ENCODE measurements at places on chromosomes 6 and 20.
A peak's percentile ranks its signal among the peaks of the same experiment; 100 is the strongest.

DNA sequence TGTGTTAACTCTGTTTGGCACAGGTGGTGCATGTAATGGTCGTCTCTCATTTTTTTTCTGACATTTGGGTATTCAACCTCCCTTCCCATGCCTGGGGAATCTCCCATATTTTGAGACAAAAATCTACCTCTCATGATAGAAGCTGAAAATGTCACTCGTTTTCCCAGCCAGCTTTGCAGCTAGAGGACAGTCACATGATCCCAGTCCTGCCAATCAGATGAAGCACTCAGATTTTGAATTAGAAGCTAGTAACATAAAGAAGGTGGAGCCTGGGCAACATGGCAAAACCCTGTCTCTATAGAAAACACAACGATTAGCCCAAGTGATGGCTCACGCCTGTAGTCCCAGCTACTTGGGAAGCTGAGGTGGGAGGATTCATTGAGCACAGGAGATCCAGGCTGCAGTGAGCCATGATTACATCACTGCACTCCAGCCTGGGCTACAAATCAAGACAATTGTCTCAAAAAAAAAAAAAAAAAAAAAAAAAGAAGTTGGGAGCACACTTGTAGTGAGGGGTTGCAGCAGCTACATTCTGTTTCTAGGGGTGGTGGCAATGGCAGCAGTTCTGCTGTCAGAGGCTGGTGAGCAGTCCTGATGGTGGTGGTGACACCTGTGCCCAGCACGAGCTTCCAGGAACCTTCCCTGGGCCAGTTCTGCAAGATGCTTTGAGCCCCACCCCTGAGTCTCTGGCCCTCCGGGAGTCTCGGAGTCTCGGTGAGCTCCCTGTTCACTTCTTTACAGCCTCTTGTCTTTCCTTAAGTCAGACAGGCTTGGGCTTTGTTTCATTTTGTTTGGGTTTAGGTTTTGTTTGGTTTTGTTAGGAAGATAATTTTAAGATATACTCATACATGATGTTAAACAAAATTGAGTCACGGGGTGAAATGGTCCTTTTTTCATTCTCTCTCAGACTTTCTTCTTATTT is 94.1 kb upstream of the KCNG1 start:
- no peak for DNase-seq

DNA sequence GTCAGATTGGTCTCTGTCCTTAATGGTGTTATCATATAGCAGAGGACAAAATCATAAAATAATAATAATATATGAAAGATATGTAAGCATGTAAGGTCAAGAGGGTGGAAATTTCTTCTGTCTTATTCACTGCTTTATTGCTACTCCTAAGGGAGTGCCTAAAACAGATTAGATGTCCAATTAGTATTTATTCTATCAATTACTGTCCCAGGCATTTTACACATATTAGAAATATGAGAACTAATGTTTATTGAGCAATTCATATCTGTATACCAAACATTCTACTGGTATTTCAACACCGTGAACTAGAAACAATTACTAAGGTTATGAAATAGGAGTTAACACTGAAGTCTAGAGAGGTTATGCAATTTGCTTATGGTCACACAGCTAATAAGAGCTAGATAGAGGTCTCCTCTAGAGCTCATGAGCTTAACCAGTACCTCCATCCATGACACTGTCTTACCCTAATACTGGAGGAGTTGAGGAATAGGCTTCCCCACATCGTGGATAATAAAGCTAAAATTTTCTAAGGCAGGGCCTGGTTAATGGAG is 302.3 kb downstream of the PLCB1 start:
- DNase-seq, result no peak

- DNase-seq, result peak; percentile 73
Observed at GRCh38 chr6:139605350-139605749, 230.9 kb upstream of the CITED2 start.

- DNase-seq, result no peak
Observed at GRCh38 chr6:169310983-169311382, 57.3 kb upstream of the THBS2 start.

- DNase-seq, result peak; percentile 65
Observed at GRCh38 chr6:157535340-157536222, 154.6 kb downstream of the ZDHHC14 start.

DNA sequence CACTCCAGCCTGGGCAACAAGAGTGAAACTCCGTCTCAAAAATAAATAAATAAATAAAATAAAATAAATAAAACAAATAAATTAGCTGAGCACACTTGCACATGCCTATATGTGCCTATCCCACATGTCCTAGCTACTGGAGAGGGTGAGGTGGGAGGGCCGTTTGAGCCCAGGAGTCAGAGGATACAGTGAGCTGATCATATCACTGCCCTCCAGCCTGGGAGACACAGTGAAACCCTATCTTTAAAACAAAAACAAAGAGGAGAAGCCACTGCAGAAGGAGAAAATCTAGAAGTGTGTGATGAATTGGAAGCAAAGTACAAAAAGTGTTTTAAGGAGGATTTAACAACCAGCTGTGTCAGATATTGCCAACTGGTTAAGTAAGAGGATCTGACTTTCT is 728.4 kb downstream of the PTPRT start:
- no peak for DNase-seq
